Transverse colon (tissue), 4 donors: ENCODE measurements at places on chromosomes 2 and 18. TPM values are rescaled to one million over a fixed set of nuclear protein-coding genes. Genes with fewer than 3 reads are reported as not detected.

GRCh38 chr18:76484749-76485387, 10.2 kb downstream of the ZNF516 start:
- H3K4me3 ChIP-seq, result no peak overlapping the region
- no peaks in the 10 kb centered on the region for H3K36me3 ChIP-seq
- no peaks in the 10 kb centered on the region for H3K27me3 ChIP-seq
- peaks cover 51% of the 10 kb centered on the region for H3K4me1 ChIP-seq
- H3K27ac ChIP-seq, result no peak overlapping the region

DNA sequence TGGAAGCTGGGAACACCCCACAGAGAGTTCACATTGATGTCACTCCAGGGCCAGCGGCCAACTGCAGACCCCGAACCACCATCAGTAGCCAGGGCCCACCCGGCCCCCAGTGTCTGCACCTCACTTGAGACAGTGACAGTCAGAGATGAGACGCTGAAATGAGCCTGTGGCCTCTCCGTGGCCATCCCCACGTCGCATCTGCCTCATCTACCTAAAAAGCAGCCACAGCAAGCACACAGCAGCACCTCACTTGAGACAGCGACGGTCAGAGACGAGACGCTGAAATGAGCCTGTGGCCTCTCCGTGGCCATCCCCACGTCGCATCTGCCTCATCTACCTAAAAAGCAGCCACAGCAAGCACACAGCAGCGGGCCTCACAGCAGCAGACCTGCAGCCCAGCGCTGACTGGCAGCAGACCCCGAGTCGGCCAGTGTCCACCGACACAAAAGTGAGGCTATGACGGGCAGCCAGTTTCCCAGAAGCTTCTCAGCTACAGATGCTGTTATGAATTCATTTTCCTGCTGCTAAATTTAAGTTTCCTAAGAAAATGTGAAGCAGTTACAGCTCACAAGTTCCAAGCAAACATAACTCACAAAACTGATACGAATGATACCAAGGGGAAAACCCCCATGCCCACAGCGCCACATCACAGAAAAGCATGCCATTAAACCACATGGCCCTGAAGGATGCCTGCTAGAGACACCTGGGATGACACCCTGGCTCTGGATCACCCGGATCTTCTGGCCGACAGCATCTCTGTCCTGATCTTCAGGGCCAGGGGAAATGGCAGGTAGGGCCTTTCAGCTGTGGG, 27.7 kb downstream of the SNORC start:
- no peaks in the 10 kb centered on the region for H3K4me1 ChIP-seq
- no peak overlapping the region for H3K4me3 ChIP-seq
- no peaks in the 10 kb centered on the region for H3K27me3 ChIP-seq
- no peaks in the 10 kb centered on the region for H3K36me3 ChIP-seq
- no peak for DNase-seq
- no peak overlapping the region for H3K27ac ChIP-seq

- H3K36me3 ChIP-seq, result no peaks in the 10 kb centered on the region
- DNase-seq, result no peak
- H3K27ac ChIP-seq, result peak overlapping the region; percentile 60
- no peaks in the 10 kb centered on the region for H3K4me1 ChIP-seq
Measured at GRCh38 chr2:12684471-12684936, 32.2 kb upstream of the TRIB2 start.

Gene TYW5
- total RNA-seq, result 27.1 TPM

- H3K27me3 ChIP-seq, result peaks cover 8% of the 10 kb centered on the region
- no peak for DNase-seq
- no peak overlapping the region for H3K27ac ChIP-seq
- H3K36me3 ChIP-seq, result no peaks in the 10 kb centered on the region
- H3K4me3 ChIP-seq, result no peak overlapping the region
- H3K4me1 ChIP-seq, result no peaks in the 10 kb centered on the region
Measured at GRCh38 chr2:26645762-26646161, 4.6 kb upstream of the CIB4 start.

GRCh38 chr2:147867050-147867449, 22.2 kb downstream of the ACVR2A start:
- H3K27ac ChIP-seq, result no peak overlapping the region
- H3K36me3 ChIP-seq, result no peaks in the 10 kb centered on the region
- H3K4me3 ChIP-seq, result no peak overlapping the region

DNA sequence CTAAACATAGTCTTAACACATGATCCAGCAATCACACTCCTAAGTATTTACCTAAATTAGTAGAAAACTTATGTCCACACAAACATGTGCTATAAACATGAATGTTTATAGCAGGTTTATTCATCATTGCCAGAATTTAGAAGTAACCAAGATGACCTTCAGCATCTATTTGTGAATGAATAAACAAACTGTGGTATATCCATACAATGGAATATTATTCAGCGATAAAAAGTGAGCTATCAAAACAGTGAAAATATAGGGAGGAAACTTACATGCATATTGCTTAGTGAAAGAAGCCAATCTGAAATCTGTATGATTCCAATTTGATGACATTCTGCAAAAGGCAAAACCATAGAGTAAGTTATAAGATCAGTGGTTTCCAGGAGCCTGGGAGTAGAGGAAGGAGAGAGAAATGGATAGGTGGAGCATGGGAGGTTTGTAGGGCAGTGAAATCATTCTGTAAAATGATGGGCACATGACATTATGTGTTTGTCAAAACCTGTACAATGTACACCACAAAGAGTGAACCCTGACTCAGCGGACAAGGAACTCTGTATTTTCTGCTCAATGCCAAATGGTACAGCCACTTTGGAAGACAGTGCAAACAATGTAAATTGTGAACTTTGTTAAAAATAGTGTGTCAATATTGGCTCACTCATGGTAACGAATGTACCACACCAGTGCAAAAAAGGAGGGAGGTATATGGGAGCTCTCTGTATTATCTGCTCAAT, 61.9 kb upstream of the IGFBP2 start:
- H3K27ac ChIP-seq, result no peak overlapping the region
- no peaks in the 10 kb centered on the region for H3K36me3 ChIP-seq
- H3K27me3 ChIP-seq, result no peaks in the 10 kb centered on the region

Gene CRYGC
- not detected for total RNA-seq

Gene SLC19A3
- 24.9 TPM for total RNA-seq

DNA sequence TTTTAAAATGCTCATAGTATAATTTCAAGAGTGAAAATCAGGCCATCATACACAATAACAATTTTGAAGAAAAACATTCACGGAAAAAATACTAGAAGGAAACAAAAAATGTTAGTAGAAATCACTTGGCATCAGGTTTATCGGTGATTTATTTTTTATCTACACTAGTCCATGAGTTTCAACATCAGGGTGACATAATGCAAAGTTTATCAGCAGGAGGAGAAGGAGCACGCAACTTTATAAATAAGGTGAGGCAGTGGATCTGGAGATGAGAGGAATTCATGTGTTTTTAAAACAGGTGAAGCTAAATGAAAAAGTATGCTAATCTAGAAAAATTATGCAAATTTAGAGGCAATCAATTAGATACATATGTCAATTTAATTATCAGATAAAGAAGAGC, 54.2 kb downstream of the MGAT4A start:
- no peak overlapping the region for H3K27ac ChIP-seq
- no peaks in the 10 kb centered on the region for H3K27me3 ChIP-seq
- no peak for DNase-seq
- H3K4me3 ChIP-seq, result no peak overlapping the region
- peaks cover 38% of the 10 kb centered on the region for H3K36me3 ChIP-seq

DNA sequence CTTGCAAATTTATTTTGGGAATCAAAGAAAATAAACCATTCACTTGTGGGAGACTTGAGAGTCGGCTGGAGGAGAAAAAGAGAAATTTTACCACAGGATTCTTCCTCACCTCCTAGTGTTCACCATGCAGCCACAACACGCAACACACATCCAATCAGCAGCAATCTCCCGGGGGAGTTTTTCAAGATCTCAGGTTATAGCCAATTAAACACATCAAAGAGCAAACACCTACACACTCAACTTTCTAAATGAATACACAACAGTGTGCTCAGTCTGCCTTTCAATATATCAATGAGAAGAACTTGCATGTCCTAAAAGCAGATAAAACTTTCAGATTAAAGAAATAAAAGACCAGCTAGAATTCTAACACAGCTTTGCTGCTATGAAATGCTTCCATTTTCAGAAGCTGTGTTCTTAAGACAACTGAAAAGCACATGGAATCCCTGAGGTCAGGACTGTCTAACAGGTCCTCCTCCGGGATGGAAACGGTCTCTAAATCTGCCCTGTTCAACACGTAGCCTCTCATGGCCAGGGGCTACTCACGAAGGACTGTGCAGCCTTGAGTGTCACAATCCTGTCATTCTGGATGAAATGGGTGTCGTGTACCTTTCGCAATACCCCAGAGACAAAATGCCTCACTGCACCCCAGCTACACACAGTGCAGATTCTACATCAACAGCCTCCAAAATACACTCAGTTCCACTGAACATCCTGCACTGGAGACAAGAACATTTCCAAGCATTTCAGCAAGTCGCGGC, 84.2 kb downstream of the ZNF516 start:
- H3K27me3 ChIP-seq, result no peaks in the 10 kb centered on the region
- H3K27ac ChIP-seq, result no peak overlapping the region
- H3K36me3 ChIP-seq, result no peaks in the 10 kb centered on the region
- no peaks in the 10 kb centered on the region for H3K4me1 ChIP-seq
- H3K4me3 ChIP-seq, result no peak overlapping the region

DNA sequence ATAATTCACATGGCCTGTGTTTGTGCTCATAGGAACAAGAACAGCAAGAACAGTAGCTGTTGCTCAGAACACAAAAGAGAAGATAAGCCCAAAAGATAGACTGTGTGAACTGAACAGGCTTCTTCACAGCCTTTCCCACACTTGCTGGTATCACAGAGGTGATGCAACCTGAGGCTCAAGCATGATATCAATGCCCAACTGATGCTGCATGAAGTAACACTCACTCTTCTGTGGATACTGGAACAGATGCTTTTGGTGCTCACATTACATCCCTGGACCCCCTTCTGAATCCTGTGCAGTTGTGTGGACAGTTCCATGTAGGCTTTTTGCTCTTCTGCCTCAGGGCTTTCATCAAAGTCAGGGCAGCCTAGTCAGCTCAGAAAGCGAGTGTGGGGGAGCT, 88.4 kb upstream of the RND3 start:
- H3K4me1 ChIP-seq, result no peaks in the 10 kb centered on the region
- DNase-seq, result no peak
- no peaks in the 10 kb centered on the region for H3K36me3 ChIP-seq
- no peak overlapping the region for H3K27ac ChIP-seq

DNA sequence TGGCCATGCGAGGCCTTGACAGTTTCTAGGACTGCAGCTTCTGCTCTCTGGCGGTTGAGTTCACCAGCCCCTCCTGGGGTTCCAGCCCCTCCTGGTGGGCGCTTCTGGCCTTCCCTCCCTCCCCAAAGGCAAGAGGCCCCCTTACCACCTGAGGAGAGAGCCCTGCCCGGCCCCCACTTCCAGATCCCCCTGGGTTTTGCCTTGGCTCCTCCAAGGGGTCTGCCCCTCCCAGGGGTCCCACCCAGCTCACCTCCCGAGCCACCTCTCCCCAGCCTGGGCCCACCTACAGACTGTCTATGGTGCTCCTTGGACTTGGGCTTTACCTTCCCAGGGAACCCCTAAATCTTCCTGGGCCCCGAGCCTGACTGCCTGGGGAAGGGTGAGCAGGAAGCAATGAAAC, 264.5 kb downstream of the ATAD2B start:
- H3K36me3 ChIP-seq, result no peaks in the 10 kb centered on the region
- no peaks in the 10 kb centered on the region for H3K4me1 ChIP-seq
- H3K27me3 ChIP-seq, result no peaks in the 10 kb centered on the region
- no peak for DNase-seq
- H3K27ac ChIP-seq, result no peak overlapping the region

DNA sequence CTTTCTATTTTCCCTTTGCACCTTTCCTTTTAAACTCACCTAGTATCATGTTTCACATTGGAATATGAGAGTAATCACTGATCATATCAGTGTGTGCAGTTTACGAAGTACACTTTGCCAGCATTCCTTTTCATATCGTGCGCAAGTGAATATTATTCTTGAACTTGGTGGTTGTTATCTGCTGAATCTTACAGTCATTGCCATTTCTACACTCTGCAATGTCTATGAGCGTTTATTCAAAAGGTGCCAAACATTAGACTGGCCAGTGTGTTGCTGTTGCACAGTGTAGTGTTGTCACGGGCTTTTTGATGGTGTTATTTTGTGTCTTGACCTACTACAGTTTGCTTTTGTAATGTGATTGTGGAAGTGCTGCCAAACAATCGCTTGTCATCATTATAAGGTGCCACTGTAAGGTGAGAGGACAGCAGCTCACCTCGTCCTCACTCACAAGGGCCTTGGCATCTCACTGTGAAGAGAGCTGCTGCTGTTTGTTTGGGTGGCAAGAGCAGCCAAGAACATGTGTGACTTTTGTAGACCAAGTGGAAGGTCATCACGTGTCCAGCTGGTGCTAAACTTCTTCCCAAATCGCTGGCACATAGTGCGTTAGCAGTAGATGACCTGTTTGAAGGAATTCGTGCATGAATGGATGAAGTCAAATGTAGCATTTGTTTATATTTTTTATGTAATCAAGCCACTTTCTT, 113.3 kb downstream of the MYO1B start:
- H3K27me3 ChIP-seq, result no peaks in the 10 kb centered on the region
- no peaks in the 10 kb centered on the region for H3K36me3 ChIP-seq
- no peak overlapping the region for H3K27ac ChIP-seq
- no peak overlapping the region for H3K4me3 ChIP-seq
- DNase-seq, result no peak

DNA sequence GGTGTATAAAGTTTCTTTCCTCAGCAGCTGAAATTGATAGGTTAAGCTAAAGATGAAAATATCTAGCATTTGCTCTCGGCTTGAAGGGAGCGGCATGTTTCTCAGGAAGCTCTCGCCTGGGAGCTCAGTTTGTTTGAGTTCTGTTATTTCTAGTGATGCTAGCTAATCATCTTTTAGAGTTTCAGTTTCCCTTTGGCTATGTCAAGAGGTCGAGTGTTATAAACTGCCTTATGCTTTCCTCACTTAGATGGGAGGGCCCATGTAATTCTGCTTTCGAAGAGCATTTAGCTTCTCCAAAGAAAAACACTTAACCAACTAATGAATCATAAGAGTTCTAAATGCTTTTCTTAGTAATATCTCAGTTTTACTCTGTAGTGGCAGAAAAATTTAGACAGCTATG, 33.6 kb downstream of the PLCL1 start:
- no peak for DNase-seq
- H3K27ac ChIP-seq, result peak overlapping the region; percentile 55
- H3K4me1 ChIP-seq, result no peaks in the 10 kb centered on the region
- no peaks in the 10 kb centered on the region for H3K36me3 ChIP-seq

- H3K36me3 ChIP-seq, result no peaks in the 10 kb centered on the region
- no peak overlapping the region for H3K4me3 ChIP-seq
- no peak for DNase-seq
- no peaks in the 10 kb centered on the region for H3K27me3 ChIP-seq
Measured at GRCh38 chr18:44558767-44559166, 121.9 kb upstream of the SETBP1 start.

GRCh38 chr2:2699121-2699505, 368.0 kb upstream of the MYT1L start:
- H3K27me3 ChIP-seq, result no peaks in the 10 kb centered on the region
- H3K4me3 ChIP-seq, result no peak overlapping the region
- DNase-seq, result no peak

Gene CYS1
- total RNA-seq, result 2.9 TPM

- H3K27ac ChIP-seq, result no peak overlapping the region
- no peak overlapping the region for H3K4me3 ChIP-seq
- no peaks in the 10 kb centered on the region for H3K27me3 ChIP-seq
Measured at GRCh38 chr18:80194874-80195570, 52.3 kb downstream of the PARD6G start.

Gene CHST9
- 0.16 TPM for total RNA-seq
